NCI-H1092 treated with DMSO at 0.1 percent for 48 hours (cell line): ENCODE measurements at places on chromosomes 6 and 20.

GRCh38 chr20:48155268-48155667 is 370.0 kb upstream of the SULF2 start:
- peak; percentile 95 for DNase-seq

GRCh38 chr6:77368660-77369313 is 94.5 kb downstream of the HTR1B start:
- DNase-seq: no peak

- DNase-seq: no peak
Measured at GRCh38 chr6:79598012-79598411, 33.1 kb upstream of the SH3BGRL2 start.

DNA sequence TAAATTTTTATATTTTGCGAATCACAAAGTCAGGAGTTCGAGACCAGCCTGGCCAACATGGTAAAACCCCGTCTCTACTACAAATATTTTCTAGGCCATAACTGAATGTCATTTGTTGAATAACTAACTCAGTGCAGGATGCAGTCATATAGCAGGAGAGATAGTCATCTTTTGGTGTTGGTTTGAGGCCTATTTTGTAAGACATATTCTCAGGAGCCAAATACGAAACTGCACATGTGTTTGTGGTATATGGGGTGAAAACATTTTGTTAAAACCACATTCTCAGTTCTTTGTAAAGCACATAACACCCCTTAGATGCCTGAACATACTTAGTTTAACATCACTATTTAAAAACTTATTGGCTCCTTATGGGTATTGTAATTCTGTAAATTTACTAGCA is 4.7 kb upstream of the ENPP5 start:
- no peak for DNase-seq

GRCh38 chr6:142518126-142518525 is 216.3 kb downstream of the ADGRG6 start:
- DNase-seq: peak; percentile 3

DNA sequence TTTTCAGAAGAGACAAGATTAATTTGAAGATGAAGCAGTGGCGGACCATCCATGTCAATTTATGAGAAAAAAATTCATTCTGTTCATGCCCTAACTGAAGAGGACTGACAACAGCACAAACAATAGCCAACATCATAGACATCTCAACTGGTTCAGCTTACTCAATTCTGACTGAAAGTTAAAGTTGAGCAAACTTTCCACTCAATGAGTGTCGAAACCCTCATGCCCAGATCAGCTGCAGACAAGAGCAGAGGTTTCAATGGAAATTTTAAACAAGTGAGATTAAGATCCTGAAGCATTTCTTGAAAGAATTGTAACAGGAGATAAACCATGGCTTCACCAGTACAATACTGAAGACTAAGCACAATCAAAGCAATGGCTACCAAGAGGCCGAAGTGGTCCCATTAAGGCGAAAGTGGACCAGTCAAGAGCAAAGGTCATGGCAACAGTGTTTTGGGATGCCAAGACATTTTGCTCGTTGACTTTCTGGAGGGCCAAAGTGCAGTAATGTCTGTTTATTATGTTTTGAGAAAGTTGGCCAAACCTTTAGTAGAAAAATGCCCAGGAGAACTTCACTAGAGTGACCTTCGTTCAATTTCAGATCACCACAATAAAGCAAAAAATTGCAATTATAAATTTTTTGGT is 6.1 kb upstream of the SFT2D1 start:
- DNase-seq: no peak

- no peak for DNase-seq
Measured at GRCh38 chr6:142303176-142303533, 1.3 kb downstream of the ADGRG6 start.

- no peak for DNase-seq
Measured at GRCh38 chr6:95959261-95959660, 56.5 kb upstream of the FUT9 start.

GRCh38 chr6:2952557-2953095 is 18.7 kb downstream of the SERPINB6 start:
- peak; percentile 29 for DNase-seq

DNA sequence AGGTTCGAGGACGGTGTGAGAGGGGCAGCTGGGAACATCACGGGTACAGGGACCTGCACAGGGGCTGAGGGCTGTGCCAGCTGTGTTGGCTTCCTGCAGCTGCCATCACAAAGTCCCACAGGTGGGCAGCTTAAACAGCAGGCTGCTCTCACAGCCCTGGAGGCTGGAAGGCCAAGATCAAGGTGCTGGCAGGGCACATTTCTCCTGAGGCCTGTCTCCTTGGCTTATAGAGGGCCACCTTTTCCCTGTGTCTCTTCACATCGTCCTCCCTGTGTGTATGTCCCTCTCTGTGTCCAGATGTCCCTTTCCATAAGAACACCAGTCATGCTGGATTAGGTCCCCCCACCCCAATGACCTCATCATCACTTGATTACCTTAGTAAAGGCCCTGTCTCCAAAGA is 15.1 kb upstream of the MPC1 start:
- DNase-seq: no peak
